Osteoblast (primary cell): ENCODE measurements at places on chromosomes 3 and 15.

GRCh38 chr3:83003917-83004316, 1242.5 kb upstream of the GBE1 start:
- no peak for DNase-seq

- no peak for DNase-seq
Observed at GRCh38 chr15:52511084-52511483, 17.6 kb downstream of the MYO5A start.

- DNase-seq, result no peak
Observed at GRCh38 chr3:32450426-32450825, 52.2 kb downstream of the CMTM6 start.

GRCh38 chr3:40108643-40109042, 200.9 kb upstream of the EIF1B start:
- no peak for DNase-seq

GRCh38 chr3:111648991-111649579, 53.9 kb upstream of the ZBED2 start:
- no peak for DNase-seq

GRCh38 chr3:36302626-36303025, 77.7 kb upstream of the STAC start:
- DNase-seq, result no peak

- peak; percentile 93 for DNase-seq
Observed at GRCh38 chr3:196502775-196503195, 783 bp downstream of the RNF168 start.

- DNase-seq, result no peak
Observed at GRCh38 chr3:56197259-56197965, 270.9 kb downstream of the ERC2 start.

- no peak for DNase-seq
Observed at GRCh38 chr3:51968883-51969678, 1.8 kb upstream of the PCBP4 start.

- peak; percentile 84 for DNase-seq
Observed at GRCh38 chr3:10292505-10293419, at the start of gene GHRL. GHRL (minus strand) TSS chr3:10292947; CDS start chr3:10290180, 2,767 bp downstream.

DNA sequence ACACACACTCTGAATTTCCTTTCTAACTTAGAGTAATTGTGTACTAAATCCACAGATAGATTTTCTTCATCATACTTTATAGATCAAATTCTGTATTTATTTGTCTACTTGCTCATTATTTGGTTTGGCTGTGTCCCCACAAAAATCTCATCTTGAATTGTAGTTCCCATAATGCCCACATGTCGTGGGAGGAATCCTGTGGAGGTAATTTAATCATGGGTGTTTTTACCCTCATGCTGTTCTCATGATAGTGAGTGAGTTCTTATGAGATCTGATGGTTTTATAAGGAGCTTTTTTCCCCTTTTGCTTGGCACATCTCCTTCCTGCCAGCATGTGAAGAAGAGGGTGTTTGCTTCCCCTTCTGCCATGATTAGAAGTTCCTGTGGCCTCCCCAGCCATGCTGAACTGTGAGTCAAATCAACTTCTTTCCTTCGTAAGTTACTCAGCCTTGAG, 198.3 kb upstream of the TGFBR2 start:
- DNase-seq, result no peak

- DNase-seq, result no peak
Observed at GRCh38 chr15:45586601-45587094, 531 bp upstream of the BLOC1S6 start.
